ENCODE measurements at places on chromosomes 7 and 10.

- no peak for DNase-seq
Observed at GRCh38 chr10:113917636-113918035, 63.2 kb downstream of the NHLRC2 start.

- DNase-seq: no peak
Observed at GRCh38 chr7:18639711-18640110, 144.2 kb downstream of the HDAC9 start.

DNA sequence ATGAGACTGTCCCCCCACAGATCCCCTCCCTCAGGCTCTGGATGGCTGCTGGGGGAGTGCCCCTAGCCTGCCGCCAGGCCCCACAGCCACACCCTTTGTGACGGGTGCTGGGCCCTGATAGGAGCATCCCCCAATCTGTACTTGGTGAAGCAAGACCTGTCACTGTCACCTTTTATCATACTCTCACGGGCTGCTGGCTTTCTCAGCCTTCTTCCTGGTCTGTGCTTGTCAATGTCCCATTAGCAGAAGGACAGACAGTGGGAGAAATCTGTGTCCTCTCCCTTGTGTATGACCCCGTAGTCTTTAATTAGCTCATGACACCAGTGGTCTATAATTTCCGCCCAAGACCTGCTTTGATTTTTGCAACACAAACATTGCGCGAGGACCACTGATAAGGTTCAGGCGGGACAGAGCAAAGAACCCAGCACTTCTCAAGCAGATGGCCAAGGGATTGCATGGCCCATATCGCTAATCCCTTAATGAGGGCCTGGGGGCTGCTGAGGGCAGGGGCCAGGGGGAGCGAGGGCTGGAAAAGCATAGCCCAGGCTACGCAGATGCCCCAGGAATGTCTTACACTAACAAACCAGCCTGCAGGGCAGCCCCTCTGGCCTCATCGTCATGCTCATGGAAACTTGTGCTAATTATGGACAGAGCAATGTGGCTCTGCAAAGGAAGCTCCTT lies 127.8 kb downstream of the PTPN20 start:
- DNase-seq: no peak

GRCh38 chr10:35493196-35494118 lies 111.7 kb upstream of the GJD4 start:
- DNase-seq: no peak

GRCh38 chr10:58952747-58953466 lies 223.5 kb upstream of the PHYHIPL start:
- no peak for DNase-seq

DNA sequence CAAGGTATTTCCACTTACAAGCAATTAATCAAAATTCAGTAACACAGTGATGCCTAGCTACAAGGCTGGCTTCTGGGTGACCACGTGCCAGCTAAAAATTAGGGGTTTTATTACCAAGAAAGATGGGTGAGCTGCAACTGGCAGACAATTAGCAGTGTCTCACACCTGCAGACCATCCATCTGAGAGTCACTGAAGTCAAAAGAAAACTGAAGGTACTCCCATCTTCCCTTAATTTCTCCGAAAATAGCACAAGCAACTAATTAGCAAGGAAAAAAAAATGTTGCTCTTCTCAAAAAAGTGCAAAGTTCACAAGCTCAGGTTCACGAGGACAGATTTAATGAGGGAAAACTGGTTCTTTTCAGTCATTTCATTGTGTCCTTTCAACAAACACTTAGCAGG lies 28.4 kb downstream of the RSU1 start:
- DNase-seq: no peak

- no peak for DNase-seq
Observed at GRCh38 chr10:100733329-100733728, 12.1 kb upstream of the PAX2 start.

DNA sequence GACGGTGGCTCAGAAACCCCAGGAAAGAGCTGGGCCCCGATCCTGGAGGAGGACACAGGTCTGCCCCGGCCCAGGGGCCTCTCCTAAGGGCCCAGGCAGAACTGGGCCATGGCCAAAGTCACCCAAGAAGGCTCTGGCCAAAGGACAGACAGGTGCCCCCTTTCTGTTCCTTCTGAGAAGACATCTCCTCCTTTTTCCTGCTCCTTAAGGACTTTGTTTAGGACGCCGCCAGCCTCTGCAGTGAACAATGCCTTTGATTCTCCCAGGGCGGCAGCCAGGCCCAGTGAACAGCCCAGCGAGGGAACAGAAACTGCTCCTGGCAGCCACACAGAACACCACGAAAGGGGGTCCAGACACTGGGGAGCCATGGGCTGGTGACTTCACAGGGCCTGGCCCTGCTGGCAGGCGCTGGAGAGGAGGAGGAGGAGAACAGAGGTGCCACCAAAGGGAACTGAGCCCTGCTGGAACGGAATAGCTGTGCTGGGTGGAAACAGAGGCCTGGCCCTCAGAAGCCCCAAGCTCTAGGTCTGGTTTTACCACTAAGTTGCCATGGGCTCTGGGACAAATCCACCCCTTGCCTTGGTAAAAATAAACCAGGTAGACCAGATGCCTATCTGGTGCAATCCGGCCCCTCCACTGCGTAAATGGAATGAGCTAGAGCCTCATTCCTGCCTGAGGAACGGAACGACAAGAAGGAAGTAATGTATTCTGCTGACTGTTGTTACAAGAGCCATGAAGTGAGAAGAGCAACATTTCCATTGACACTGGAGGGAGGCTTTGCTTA lies 163.3 kb upstream of the RHEB start:
- DNase-seq: no peak

DNA sequence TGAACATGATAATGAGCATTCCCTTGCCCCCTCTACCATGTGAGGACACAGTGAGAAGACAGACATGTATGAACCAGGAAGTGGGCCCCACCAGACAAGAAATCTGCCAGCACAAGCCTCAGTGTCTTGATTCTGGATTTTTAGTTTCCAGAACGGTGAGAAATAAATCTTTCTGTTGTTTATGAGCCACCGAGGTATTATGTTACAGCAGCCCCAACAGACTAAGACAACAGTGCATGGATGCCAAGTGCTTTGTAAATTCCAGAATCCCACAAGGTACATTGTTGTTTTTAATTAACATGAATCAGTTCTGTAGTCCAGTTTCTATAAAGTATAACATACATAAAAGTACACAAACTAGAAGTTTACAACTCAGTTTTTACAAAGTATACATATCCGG lies 162.2 kb downstream of the ARHGAP21 start:
- no peak for DNase-seq

- no peak for DNase-seq
Observed at GRCh38 chr7:155217634-155218033, 80.0 kb upstream of the INSIG1 start.

- no peak for DNase-seq
Observed at GRCh38 chr7:99012722-99013121, 131.2 kb downstream of the SMURF1 start.

- DNase-seq: no peak
Observed at GRCh38 chr7:36599645-36600313, 124.5 kb downstream of the AOAH start.

- no peak for DNase-seq
Observed at GRCh38 chr7:26413007-26413691, 121.5 kb downstream of the SNX10 start.

DNA sequence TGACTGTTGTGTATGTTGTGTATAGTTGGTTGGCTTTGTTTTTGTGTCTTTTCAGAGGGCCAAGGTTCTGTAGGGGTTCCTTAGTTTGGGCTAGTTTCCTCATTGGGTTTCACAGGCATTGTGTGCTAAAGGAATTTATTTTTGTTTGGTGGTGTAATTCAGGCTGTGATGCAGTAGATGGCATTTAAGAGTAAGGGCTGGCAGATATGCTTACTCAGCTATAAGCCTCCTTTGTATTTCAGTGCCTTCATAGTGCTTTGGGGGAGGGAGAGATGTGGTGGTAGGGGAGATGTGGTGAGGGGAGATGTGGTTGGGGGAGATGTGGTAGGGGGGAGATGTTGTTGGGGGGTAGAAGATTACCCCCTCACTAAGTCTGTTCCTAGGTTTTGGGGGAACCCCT lies 91.7 kb downstream of the SLC25A40 start:
- no peak for DNase-seq

GRCh38 chr10:86689146-86689545 lies 20.8 kb downstream of the LDB3 start:
- DNase-seq: no peak

- DNase-seq: no peak
Observed at GRCh38 chr10:22854935-22855421, 72.9 kb upstream of the ARMC3 start.

GRCh38 chr7:30310674-30311362 lies 26.4 kb downstream of the ZNRF2 start:
- DNase-seq: no peak

- DNase-seq: no peak
Observed at GRCh38 chr7:16944936-16945335, 63.2 kb upstream of the AGR3 start.

DNA sequence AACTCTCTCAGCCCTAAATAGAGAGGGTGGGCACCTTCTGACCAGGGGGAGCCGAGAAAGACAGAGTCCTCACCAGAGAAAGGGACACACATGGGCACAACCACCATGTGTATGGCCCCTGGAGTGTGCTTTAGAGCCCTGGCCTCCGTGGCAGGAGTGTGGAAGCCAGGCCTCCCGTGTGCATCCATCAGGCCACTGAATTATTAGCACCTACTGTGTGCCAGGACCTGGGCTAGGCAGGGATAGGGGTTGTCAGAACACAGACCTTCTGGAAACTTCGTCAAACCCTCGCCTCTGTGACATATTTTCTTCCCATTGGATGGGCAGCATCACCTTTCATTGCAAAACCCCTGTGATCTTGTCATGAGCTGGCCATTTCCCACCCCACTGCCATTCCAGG lies 78.5 kb downstream of the ZMIZ1 start:
- no peak for DNase-seq

DNA sequence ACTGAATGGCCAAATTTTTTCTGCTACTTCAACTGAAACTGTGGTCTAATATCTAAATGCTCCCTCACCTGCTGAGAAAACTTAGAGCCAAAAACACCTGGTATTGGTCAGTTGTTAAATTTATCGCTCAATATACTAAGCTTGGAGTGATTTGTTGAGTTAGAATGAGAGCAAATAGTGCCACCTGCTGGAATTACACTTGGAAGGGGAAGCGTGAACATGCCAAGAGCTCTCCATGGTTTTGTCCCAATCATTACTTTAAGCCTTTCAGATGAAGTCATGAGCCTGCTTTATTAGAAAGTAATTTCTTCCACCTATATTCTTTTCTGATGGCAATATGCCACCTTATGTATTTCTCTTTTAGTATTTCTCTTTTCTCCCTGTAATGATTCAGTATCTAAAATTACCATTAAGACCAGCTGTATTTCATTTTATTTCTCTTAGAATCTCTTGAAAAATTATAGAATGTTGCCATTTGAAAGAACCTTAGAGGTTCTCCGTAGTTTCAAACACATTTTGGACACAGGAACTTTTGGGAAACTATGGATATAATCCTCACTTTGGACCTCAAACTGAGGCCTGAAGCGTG lies 447.8 kb upstream of the C7orf33 start:
- DNase-seq: no peak

- no peak for DNase-seq
Observed at GRCh38 chr10:123294109-123294508, 139.9 kb downstream of the BUB3 start.

- DNase-seq: no peak
Observed at GRCh38 chr10:100725071-100725471, 20.3 kb upstream of the PAX2 start.

DNA sequence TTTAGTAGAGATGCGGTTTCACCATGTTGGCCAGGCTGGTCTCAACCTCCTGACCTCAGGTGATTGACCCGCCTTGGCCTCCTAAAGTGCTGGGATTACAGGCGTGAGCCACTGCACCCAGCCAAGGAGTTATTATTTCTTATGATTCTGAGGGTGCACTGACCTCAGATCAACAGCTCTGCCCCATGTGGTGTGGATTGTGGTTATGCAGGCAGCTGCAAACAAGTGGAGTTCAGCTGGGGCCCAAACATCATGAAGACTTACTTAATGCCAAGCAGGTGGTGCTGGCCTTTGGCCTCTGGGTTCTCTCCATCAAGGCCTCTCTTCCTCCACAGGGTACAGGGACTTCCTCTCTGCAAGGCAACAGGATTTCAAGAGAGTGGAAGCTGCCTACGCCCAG lies 45.1 kb upstream of the OPTN start:
- DNase-seq: no peak

DNA sequence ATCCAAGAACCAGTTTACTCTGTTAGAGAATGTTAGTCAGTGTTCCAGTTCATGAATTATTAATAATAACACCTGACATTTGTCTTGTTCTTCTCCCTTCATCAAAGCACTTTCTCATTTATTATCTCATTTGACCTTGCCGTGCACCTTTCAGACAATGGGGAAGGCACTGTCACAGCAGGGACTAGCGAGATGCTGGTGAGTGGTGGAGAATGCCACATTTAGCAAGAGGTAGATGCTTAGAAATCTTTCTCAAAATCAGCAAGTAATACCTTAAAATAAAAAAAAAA lies 34.2 kb upstream of the XRCC2 start:
- DNase-seq: no peak

- no peak for DNase-seq
Observed at GRCh38 chr7:116988363-116988989, 35.2 kb downstream of the ST7 start.

All from activated naive CD4-positive, alpha-beta T cell (primary cell).